ENCODE measurements at places on chromosomes 13 and 19.
A peak's percentile ranks its signal among the peaks of the same experiment; 100 is the strongest.

GRCh38 chr19:7799640-7800355 is 30.2 kb upstream of the EVI5L start:
- DNase-seq, result peak; percentile 15

DNA sequence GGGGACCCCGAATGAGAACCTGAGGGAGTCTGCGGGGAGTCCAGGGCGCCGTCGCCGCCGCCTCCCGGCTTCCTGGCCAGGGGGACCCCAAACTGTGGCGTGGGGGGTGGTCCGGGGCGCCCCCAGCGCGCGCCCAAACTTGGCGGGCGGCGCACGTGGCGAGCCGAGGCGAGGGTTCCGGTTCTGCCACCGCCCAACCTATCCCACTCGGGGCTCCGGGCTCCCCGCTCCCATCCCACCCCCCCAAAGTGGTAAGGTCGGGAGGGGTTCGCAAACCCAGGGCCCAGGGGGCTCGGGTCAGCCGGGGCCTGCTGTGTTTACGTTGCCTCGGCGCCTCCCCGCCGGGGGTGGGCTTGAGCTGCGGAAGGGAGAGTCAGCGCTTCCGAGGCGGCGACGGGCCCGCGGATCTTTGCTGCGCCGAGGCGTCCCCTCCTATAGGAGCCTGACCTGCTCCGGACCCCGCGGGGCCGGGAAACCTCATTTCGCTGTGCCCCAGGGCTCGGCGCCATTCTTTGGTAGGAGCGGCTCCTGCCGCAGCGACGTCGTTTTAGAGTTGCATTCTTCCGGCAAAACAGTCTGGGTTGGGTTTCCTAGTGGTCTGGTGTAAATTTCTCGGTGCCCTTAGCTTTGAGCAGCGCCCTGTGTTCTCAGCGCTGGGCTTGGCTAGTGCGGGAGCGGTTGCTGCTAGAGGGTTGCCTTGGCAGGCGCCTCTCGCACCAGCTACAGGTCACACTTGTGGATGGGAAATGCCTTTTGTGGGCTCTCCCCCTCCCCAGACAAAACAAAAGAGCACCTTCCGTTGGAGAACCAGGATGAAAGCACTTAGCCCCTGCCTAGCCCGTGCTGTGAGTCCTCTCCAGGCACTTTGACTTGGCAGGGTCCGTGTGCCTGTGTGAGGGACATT is 1.2 kb downstream of the DAZAP1 start:
- no peak for DNase-seq

GRCh38 chr19:32743021-32743420 is 23.5 kb downstream of the TDRD12 start:
- no peak for DNase-seq

DNA sequence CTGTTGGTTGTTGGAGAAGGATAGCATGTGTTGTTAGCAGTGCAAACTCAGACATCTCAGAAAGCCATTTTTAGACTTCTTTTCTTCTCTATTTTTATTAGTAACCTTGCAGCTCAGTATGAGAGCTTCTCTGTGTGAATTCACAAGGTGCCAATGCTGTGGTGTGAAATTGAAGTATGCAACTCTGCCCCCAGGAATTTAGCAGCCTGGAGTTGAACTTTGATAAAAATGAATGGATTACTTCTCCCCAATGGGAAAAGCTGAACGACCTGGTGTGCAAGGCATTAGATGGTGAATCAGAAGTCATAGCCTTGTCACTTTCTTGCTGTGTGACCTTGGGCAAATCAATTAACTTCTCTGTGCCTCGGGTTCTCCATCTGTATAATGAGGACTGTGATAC is 512.3 kb upstream of the PCDH9 start:
- DNase-seq, result no peak

DNA sequence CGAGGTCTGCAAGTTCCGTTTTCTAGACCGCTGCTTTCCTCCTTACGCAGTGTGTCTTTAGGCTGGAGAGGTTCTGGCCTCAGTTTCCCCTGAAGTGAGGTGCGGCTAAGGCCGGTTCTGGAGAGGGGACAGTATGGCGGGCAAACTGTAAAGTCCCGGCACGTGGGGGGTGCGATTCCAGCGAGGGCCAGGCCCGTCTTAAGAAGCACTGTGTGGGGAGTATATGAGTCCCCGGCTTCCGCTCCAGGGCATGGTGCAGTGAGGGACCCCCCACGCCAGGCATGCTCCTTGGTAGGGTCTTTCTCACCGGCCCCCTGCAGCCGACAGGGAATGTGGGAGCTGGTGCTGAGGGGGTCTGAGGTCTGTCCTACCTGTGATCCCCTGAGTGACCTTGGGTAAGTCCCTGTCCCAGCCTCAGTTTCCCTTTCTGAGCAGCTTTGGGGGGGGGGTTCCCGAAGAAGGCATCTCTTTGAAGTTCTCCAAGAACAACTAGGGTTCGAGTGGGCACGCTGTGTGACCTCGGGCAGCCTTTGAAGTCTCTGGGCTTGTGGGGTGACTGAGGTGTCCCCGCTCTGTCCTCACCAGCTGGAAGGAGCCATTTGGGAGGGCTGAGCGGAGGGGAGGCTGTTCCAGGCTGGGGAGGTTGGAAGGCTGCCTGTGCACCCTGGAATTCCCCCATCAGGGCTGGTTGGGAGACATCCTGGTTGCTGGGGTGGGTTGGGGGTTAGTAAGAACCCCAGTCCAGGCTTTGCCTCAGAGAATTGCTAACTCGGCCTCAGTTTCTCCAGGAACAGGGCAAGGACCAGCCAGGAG is 1.5 kb downstream of the NFIC start:
- DNase-seq, result no peak

DNA sequence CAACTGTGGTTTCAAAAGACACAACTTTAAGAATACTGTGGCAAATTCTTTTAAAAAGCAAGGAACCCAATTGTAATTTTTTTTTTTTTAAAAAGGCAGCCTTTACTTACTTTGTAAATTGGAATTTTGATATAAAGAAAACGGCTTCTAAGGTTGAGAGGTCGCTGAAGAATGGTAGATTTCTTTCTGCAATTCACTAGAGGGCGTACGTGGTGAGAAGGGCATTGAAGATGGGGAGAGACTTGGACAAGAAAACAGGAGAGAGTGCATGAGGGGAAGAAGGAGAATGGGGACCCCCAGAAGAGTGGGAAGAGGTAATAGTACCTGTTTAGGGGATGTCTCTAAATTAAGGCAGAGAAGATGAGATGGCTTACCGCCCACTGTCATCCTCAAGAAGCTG is 33.5 kb upstream of the PABPC3 start:
- DNase-seq, result no peak

DNA sequence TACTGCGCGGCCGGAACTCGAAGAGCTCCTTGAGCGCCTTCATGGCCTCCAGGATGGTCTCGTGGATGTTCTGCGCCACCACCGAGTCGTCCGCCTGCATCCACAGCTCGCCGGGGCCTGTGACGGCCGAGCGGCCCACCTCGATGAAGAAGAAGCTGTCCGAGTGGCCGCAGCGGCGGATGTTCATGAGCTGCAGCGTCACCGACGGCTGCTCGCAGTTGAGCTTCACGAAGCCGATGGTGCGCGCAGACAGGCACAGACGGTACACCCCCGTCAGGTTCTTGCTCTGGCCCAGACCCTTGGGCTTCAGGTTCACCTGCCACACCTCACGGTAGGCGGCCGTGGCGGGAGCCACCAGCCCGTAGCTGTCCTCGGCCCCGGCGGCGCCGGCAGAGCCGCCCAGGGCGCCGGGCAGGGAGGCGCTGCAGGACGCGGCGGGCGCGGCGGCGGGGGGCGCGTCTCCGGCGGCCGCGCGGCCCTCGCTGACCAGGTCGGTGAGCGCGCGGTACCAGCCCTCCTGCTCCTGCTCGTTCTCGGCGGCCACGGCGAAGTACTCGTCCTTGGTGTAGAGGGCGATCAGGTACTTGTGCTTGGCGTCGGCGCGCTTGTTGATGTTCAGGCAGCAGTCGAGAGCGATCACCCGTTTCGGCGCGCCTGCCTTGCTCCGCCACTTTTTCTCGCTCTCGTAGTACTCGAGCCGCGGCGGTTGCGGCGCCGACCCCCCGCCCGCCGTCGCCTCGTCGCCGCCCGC is 1.1 kb downstream of the IRS2 start:
- no peak for DNase-seq

DNA sequence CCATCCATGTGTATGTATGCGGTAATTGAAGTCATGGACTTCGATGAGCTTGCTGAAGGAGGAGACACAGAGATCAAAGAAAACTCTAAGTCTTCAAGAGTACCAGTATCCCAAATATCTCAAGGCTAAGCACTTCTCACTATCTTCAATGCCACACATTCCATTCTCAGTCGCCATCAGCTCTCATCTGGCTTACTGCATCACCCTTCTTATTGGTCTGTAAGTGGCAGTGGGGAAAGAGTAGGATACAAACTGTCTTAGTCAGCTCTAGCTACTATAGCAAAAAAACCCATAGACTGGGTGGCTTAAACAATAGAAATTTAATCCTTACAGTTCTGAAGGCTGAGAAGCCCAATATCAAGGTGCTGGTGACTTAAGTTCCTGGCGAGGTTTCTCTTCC is 218.7 kb downstream of the POSTN start:
- DNase-seq, result no peak

DNA sequence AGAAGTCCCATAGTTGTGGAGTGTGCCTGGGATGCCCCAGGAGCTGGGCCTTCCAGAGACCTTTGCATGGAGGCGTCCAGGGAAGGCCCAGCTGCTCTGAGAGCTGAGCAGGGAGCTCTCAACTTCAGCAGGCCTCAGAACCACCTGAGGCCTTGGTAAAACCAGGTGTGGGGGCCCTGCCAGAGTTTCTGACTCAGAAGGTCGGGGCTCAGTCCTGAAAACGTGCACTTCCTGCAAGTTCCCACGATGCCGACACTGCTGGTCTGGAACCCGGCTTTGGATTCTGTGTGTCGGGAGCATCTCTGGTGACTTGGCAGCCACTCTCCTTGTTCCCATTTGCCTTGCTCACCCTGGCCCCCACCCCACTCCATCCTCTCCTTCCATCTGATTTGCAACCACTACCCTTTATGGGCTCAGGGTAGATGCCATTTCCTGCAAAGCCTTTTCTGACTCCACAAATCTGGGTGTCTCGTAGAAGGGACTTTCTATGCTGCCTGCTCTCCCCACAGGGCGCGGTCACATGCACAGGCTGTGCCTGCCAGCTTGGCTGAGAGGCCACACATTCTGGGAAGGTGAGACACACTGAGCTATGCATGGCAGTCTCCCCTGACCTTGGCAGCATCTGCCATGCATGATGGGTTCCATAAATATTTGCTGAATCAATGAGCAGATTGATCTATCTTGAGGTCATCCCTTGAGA is 244.7 kb downstream of the COL4A1 start:
- DNase-seq, result peak; percentile 20

DNA sequence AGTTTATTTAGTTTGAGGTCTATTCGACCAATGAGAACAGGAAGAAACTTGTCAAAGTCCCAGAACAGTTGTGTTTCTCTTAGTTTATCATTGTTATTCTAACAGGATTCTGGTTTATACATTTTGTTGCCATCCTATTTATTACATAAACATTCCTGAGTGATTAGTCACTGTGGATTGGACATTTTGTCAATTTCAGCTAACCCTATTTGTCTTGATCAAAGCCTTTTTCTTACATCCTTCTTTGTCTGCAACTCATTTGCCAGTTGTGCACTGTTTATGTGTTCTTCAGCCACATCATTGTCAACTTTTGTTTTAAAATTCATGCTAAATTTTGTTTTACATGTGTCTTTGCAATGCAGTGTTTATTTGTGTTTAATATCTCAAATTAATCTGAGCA is 886.0 kb upstream of the SLC10A2 start:
- DNase-seq, result no peak

DNA sequence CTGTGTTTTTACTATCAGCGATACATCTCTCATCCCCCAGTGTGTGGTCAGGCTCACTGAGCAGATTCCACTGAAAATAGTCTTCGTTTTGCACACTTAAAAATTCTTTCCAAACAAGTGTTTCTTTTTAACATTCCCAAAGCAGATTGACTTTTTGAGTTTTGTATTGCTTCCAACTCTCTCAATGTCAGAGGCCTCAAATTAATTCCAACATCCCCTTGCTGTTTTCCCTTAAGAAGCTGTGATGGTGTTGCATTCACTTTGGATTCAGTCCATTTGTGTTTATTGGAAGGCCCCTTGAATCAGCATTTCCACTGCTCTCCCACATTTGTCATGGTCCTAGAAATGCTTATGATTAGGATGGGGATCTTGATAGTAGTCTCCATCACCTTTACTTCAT is 228.7 kb downstream of the KCNRG start:
- no peak for DNase-seq

- no peak for DNase-seq
Observed at GRCh38 chr13:40668335-40668734, 1.9 kb upstream of the FOXO1 start.

- DNase-seq, result no peak
Observed at GRCh38 chr19:24159707-24160106, 72.7 kb downstream of the ZNF254 start.
